ENCODE measurements at places on chromosomes 5 and 9.
A peak's percentile ranks its signal among the peaks of the same experiment; 100 is the strongest.

DNA sequence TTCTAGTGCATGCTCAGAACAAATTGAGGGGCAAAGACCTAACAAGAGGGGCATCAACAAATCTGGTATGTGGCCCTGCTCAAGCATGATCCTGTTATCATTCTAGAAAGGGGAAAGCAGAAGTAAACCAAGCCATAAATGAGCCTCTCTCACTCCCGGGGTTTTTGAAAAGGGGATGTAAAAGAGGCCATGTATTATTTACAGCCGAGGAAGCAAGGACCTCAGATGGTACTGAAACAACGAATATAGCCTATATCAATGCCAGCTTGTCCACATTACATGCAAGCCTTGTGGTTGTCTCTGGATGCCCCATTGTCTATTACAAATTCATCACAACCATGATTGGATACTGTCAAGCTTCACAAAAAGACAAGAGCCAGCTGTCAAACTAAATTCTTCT, 211.3 kb downstream of the DCP2 start:
- DNase-seq, result no peak

GRCh38 chr5:54739371-54739770, 221.8 kb downstream of the SNX18 start:
- DNase-seq, result no peak

DNA sequence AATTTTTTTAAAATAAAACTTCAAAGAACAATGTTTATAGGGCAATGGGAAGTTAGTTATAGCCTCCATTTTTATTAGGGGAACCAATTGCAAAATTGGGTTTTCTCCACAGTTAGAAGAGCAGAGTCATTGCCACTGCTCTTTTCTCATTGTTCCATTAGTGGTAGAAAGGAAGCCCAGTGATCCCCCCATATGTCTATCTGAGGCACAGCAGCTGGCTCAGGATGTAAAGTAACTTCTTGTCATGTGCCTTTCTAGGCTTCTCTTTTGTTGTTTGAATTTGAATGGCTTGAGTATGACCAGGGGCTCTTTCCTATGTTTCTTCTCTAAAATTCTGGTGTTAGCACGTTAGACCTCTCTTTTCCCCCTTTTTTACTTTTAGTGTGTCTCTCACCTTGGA, 61.2 kb downstream of the UBAP1 start:
- no peak for DNase-seq

GRCh38 chr9:118961857-118962256, 407.4 kb downstream of the BRINP1 start:
- DNase-seq, result peak; percentile 81

DNA sequence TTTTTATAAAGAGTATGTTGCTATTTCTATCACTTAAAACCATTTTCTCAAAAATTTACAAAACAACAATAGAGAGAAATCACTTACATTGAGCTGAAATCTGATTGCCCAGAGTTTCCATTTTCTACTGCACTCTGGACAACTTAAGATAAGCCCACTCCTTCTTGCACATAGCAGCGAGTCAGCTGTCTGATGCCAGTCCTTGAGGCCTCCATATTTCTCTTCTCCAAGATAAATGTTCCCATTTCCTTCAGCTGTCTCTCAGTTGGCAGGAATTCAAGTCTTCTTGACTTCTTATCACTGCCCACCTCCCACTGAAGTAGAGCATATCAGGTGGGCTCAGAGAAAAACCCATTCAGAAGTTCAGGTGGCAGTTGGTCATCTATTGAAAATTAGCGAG, 78.5 kb upstream of the PIP5K1B start:
- DNase-seq, result no peak

DNA sequence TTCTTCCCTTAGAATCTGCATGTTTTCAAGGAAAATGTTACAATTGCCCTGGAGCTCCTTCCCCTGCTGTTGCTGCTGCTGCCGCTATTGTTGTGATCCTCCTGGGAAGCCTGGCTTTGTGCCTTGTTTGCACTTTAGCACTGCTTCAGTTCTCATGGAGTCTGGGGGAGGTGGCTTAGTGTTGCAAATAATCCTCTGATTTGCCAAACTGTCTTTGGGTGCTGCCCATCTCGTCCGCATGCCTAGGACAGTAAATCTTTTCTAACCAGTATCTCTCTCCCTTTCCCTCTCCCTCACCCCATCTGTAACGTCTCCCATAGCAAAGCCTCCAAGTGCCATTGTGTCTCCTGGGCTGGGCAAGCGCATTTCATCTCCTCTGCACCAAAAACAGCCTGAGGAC, 30.3 kb downstream of the FAM240B start:
- peak; percentile 80 for DNase-seq

GRCh38 chr5:142984525-142984924, 214.3 kb downstream of the ARHGAP26 start:
- no peak for DNase-seq

DNA sequence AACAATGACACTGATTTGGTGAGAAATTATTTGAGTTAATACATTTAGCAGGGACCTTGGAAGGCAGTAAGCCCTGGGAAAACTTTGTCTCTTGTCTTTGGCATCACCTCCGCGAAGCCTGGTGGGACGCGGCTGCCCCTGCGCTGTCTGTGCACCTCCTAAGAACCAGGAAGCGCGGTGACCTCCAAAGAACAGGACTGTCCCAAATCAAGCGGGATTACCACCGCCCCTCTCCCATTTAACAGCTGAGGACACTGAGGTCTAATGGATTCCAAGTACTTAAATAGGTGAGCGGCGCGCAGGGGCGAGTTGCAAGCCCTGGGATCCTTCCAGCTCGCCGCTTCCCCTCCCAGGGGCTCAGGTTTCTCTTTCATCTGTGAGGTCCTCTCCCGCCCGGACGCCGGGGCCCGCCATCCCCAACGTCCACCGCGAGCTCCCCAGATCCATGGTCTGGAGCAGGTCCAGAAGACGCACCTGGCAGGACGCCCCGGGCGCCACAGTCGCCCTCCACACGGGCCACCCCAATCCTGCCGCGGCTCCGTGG, 432 bp downstream of the STARD4 start:
- DNase-seq, result no peak

- no peak for DNase-seq
Observed at GRCh38 chr9:86376016-86376415, 21.8 kb upstream of the TUT7 start.

DNA sequence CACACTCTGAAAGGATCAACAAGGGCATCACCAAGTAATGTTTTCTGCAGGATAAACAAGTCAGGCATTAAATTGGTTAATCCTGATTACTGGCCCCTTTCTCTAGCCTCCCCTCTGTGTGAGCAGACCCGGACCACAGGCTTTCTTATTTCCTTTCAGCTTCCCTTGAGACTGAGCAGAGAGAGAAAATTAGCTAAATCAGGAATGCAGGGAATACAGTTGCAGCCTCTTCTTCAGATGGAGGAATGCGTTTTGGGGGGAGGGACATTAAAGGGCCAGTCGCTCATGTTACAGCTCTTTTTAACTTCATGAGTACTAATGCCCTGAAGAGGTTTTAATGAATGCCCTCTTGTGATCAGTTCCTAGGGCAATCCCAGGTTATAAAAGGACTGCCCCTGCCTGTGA, 19.8 kb downstream of the PCDHAC2 start:
- peak; percentile 92 for DNase-seq

- DNase-seq, result no peak
Observed at GRCh38 chr5:176444742-176445141, 3.4 kb upstream of the FAF2 start.

- peak; percentile 61 for DNase-seq
Observed at GRCh38 chr9:73916016-73916673, 581.0 kb upstream of the RORB start.

DNA sequence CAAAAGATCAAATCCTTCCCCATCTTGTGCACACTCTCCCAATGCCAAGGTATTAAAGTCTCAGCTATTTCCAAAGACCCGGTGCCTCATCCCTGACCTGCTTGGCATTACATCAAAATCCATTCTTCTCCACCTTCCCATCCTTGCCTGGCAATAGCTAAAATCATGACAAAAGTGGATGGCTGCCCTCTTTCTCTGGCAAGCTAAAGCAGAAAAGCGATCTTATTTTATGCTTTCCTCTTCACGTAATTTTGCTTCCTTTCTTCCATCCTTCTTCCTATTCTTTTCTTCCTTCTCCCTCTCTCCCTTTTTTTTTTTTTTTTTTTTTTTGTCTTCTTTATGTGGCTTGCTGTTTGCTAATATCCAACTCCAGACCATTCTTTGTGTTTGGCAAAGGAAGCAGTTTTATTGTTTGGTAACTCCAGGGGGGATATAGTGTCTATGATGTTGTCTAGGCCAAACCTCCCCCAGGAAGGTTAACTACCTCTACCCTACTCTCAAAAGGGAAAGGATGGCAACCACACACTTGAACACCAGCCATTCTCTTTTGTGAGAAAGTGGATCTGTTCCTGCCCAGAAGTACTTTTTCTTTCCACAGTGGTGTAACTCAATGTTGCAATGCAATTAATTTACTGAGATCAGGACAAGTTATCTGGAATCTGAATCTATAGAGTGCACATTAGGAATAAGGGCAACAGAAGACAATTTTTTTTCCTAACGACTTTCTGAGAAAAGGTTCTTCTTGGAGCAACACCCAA, 120.9 kb upstream of the TMEM161B start:
- no peak for DNase-seq

DNA sequence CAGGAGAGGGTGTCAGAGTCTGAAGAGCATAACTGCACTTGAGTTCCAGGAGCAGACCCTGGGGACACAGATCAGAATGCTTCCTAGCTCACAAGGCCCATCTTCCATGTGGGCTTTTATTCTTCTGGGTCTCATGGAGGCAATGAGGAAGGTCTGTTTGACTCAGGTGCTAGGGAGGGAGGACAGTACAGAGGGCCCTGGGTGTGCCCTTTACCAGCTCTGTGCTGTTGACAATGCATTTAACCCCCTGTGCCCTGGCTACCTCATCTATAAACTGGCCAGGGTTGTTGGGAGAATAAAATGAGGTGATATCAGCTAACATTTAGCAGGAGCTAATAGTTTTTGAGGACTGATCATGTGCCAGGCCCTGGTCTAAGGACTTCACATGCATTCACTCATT, 318.0 kb downstream of the DMAC1 start:
- DNase-seq, result no peak

Measured in islet precursor cell (in vitro differentiated cells).